ENCODE measurements at places on chromosomes 13 and 19. TPM values are rescaled to one million over a fixed set of nuclear protein-coding genes. Genes with fewer than 3 reads are reported as not detected.

The RAB4B gene
- total RNA-seq = 20.2 TPM

GRCh38 chr19:47110521-47111005, 3.0 kb downstream of the ZC3H4 start:
- DNase-seq = no peak

GRCh38 chr13:28044608-28045007, 55.8 kb downstream of the FLT3 start:
- DNase-seq = no peak

GRCh38 chr19:47253467-47253881, 2.9 kb upstream of the CCDC9 start:
- DNase-seq = no peak

DNA sequence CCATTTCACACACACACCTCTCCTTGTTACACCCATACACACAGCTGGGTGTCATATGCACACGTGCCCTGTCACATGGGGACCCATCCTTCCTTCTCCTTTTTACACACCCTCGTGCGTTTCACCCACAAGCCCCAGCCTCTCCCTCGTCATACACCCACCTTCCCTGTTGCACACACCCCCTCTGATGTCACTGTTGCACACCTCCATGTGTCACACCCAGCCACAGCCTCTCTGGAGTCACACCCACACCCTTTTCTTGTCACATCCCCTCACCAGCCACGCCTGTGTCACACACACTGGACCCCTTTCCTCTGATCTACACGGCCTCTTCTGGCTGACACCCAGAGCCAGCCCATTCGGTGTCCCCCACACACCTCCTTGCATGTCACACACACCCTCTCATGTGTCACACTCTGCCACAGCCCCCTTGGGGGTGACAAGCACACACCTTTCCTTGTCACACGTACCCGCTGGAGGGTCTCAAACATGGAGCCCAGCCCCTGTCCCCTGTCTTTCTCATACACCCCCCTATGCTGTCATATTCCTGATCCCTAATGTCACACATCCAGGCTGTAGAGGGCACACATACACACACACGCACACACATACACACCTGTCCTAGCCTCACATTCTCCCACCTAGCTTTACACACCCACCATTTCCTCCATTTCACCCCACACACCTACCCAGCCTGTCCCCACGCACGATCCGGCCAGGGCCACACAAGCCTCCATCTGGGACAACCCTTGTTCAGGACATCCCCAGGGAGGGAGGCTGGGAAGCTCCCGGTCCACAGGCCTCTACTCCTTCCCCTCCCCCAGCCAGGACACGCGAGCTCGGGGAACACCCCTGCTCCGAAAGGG, 1.4 kb downstream of the NOVA2 start:
- DNase-seq = no peak
